ENCODE measurements at places on chromosomes 5 and 9. TPM values are rescaled to one million over a fixed set of nuclear protein-coding genes. Genes with fewer than 3 reads are reported as not detected.
A peak's percentile ranks its signal among the peaks of the same experiment; 100 is the strongest.

DNA sequence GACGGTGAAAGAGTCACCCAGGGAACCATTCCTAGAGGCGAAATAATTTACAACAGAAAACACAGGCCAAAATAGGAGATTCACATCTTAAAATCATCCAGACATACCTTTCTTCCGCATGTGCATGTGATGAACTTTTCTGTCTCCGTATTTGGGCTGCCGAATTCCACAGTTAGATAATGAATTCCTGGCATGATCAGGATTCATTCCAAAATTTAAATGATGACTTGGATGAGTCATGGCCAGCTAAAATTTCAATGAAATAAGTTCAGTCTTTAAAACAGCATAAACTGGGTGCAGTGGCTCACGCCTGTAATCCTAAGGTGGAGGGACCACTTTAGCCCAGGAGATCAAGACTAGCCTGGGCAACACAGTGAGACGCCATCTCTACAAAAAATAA is 82.7 kb downstream of the DROSHA start:
- DNase-seq, result no peak

DNA sequence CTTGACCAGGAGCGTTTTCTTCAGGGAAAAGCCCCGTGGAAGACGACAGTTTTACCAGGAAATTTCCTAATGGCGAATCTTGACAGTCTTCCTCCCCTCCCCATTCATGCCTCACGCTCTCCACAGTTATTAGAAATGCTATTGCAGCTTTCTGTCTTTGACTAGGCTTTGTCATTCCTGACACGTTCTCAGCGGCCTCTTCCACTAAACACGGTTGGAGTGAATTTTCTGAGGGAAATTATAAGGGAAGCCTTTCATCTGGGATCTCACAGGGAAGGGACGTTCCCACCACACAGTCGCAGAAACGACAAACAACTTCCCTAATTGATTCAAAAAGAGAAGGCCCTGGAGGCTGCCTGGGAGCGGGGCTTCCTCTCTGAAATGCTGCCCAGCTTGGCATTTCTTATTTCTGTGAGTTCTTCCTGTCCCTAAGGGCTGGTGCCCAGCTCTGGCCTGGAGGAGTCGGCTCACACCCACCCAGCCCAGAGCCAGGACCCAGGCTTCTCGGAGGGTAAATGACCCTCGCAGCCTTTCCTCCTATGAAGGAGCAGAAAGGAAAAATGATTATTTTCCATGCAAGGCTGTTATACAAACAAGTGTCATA is 57.1 kb upstream of the PPP1R26 start:
- DNase-seq, result no peak

- peak; percentile 65 for DNase-seq
These were observed 114.9 kb upstream of the NFIB start for GRCh38 chr9:14428781-14429230.

DNA sequence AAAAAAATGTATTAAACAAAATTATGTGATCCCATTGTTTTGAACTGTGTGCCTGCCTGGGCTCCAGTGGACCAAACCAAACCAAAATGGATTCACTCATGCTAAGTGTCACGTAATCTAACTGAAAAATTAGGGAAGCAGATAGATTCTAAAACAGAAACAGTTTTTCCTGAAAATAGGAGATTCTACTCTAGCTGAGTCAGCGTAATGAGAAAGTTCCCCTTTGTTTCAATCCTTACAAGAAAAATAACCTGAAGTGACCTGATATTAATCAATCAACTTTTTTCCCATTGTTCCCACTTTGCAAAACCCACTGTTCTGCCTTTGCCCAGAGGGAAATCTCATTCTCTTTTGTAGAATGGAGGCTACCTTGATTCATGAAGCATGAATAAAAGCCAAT is 682.4 kb upstream of the CDH10 start:
- no peak for DNase-seq

DNA sequence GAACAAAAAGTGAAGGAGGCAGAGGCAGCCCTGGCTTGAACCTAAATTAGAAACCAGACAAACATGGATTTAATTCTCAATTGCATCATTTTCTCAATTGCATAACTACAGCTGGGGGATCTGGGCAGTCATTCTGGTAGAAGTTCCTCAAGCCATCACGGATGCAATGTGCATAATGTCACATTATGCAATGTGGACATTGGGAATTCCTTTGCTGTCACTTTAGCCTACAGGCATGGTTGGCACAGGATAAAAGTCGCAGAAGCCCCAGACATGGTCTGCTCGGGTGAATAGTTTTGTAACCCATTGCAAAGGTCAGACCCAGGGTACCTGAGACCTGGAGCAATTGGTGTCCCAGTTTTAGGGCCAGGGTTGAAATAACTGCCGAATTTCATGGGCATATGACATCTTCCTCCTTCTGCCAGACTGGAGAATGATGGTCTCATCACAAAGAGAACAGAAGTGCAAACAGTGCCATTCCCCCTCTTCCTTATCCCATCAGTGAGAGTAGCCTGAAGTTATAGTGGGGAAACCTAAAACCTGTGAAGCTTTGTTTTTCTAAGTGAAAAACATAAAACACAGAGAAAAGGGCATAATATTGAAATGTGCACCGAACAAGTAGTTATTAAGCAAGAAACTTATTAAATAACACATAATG is 290.8 kb downstream of the MSX2 start:
- no peak for DNase-seq

Gene ANXA2R
- 0.62 TPM for polyA plus RNA-seq

- DNase-seq, result no peak
These were observed 65.2 kb downstream of the MRPL36 start for GRCh38 chr5:1734271-1734907.

DNA sequence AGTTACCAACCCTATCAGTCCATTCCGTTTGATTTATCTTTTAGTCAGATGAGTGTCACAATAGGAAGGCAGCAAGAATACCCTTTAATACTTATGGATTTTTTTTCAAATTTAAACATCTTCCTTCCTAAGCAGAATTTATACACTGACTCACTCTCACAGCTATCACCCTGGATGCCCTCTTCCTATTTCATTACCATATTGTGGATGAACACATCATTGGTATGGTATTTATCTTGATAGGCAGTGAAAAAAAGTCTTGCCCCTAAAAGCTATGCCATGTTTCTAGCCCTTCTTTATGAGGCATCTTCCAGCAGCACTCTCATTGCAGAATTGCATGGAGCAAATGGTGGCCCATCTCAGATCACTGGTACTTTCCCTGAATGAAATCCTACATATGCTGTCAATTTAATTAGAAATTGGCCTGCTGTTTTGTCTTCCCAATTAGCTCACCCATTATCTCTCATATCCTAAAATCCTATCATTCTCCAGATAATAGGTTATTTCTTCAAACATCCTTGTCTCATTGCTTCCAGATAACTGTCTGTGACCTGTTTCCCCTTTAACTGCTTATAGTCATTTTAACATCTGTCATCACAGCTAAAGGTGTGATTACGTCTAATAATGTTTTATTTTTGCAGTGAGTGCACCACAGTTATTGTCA is 433.5 kb upstream of the POU5F2 start:
- no peak for DNase-seq

DNA sequence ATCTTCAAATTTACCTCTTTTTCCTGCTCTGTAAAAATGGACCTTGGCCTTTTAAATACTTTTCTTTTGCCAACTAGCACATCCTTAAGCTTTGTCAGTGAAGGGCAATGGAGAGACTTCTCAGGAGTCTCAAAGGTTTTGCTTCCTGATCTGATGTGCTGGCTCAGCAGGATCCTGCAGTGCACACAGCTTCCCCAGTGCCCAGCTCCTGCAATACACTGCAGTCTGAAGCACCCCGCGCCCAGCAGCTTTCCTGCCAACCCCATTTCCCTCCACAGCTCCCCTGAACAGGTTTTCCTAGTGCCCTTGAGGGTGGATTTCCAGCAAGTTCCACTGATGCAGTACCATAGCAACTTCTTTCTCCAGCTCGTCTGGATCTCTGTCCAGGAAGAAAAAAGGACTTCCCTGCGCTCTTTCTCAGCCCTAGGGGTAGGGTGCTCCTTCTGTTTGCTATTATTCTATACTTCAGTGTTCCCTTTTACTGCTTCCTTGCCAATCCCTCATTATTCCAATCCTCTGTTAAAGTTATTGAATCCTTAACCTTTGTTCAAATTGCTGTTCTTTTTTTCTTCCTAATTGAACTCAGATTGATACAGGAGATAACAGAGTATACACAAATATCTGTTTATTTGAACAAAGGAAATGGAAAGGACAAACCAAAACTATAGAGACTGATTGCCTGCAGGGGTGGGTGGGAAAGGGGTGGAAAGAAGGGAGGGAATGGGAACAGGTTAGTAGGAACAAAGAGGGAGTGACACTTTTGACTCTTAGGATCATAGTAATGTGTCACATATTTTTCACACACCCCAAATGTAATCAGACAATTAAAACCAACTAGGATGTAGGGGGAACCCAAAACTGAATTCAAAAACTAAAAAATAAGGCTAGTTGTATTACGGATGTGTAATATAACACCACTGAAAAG is 8.5 kb downstream of the SNAPC3 start:
- DNase-seq, result no peak

- no peak for DNase-seq
These were observed 5.7 kb downstream of the FIBCD1 start for GRCh38 chr9:130933114-130934046.

GRCh38 chr9:97978371-97979130 is 4.6 kb upstream of the ANP32B start:
- DNase-seq, result no peak

DNA sequence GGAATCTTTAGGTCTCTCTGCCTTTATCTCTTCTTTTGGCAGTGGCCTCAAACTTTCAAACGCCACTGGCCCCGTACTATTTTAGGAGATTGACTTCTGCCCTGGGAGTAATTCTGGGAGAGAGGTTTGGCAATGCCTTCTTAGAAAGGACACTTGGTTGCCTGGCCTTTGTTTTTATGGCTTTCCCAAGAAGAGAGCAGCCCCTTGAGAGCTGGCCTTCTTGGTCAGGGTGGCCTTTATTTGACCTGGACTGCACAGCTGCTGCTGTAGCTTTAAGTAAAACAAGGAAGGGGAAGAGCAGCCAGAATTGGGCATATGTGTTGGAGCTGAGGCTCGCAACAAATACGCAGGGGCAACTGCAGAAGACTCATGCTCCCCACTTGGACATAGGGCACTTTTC is 60.8 kb downstream of the PTPN3 start:
- no peak for DNase-seq

- no peak for DNase-seq
These were observed 7.6 kb upstream of the GRPEL2 start for GRCh38 chr5:149337736-149338135.

DNA sequence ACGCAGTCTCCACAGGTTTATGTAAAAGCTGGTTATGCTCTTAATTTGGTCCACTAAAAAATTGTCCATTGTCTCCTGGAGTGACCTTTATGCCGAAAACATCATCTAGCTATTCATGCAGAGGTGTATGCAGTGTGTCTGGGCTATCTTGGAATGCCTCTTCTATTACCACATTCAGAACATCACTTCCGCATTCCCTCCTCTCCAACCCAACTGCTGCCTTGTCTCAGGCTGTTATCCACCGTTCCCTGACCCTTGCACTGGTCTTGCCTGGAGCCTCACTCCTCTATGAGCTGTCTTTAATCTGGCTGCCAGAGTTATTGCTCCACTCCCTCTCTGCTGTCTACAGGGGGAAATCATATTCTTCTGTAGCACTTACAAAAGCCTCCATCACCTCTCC is 214.1 kb upstream of the ANKRD55 start:
- DNase-seq, result no peak

DNA sequence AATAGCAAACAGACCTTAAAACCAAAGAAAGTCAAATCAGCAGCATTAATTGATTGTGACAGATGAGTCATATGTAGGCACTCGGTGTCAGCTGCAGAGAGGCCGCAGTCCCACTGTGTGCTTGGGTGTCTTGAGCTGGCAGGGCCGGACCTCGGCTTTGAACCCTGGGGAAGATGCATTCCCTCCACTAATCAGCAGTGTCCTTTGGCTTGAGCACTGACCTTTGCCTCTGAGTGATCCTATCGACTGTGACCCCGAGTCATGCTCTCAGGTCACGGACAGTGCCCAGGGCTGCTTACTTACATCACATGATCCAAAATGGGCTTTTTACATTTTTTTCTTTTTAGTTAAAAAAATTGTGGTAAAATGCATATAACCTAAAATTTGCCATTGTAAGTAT is 188.7 kb downstream of the GADD45G start:
- no peak for DNase-seq

GRCh38 chr5:61302200-61302563 is 29.9 kb upstream of the ZSWIM6 start:
- no peak for DNase-seq

- no peak for DNase-seq
These were observed 71.5 kb upstream of the PALM2AKAP2 start for GRCh38 chr9:109708451-109708945.

Gene MEF2C
- 38.4 TPM for polyA plus RNA-seq

- DNase-seq, result no peak
These were observed 477.4 kb upstream of the ADAMTS16 start for GRCh38 chr5:4662756-4663155.

- DNase-seq, result peak; percentile 48
These were observed 67.5 kb upstream of the CKMT2 start for GRCh38 chr5:81165493-81166119.

DNA sequence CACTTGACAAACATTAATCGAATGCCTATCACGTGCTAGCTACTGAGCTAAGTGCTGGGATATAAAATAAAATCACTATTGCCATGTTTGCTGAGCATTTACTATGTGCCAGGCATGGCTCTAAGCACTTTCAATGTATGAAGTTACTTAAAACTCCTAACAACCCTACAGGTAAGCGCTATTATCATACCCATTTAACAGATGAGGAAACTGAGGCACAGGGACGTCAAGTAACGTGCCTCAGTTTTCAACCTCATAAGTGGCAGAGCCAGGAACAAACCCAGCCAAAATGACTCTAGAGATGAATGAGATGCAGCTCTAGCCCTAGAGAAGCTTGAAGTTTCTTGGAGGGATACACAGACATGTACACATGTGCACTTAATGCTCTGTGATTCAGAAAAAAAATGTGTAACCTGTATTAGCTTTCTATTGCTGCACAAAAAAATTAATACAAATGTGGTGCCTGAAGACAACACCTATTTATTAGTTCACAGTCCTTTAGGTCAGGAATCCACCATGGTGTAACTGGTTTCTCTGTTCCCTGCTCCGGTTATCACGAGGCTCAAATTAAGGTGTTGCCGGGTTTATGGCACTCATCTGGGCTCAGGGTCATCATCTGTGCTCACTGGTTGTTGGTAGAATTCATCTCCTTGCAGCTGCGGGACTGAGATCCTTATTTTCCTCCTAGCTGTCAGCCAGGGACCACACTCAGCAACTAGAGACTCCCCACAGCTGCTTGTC is 33.7 kb downstream of the TTLL11 start:
- DNase-seq, result no peak

Gene ZNF300
- polyA plus RNA-seq, result 35.5 TPM

Gene SCGB3A2
- 0.95 TPM for polyA plus RNA-seq

- no peak for DNase-seq
These were observed 148.4 kb upstream of the PAPPA start for GRCh38 chr9:116005205-116005604.

- DNase-seq, result no peak
These were observed 30.8 kb downstream of the ARHGAP26 start for GRCh38 chr5:142800776-142801494.
